ENCODE measurements at places on chromosomes 4 and X.

DNA sequence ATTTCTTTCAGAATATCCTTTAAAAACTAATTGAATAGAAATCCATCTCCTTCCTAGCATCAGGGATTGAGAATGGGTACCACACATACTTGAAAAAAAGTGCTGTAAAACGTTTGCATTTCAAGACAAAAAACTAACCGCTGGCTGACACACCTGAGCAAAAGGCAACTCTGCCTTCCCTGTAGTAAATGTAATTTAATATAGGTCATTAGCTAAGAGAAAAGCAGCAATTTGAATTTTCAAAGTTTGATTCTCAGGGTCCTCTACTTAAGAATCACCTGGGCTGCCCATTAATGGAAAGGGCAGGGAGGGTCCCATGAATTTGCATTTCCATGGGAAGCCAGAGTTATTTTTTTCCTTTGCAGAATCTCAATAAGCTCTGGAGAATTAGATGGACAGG lies 40.5 kb upstream of the SPP1 start:
- no peak for DNase-seq

DNA sequence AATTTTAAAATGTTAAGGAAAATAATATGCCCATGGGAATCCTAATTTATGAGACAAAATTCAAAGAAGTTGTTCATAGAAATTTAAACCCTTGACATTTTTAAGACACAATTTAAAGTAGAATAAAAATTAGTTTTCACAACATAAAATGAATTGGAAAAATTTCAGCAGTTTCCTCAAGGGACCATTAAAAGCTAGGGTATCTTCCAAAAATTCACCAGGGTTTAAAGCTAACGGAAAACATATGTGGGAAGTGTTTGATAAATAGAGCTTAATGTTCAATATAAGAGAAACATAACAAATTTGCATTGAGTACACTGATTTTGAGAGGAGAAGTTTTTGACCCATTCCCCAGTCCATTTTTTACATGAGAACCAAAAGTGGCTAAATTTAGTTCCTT lies 228.9 kb upstream of the TTC29 start:
- no peak for DNase-seq

GRCh38 chr4:19026281-19026680 lies 1004.7 kb upstream of the LCORL start:
- DNase-seq, result no peak

GRCh38 chr4:99436976-99437722 lies 2.0 kb upstream of the ADH7 start:
- no peak for DNase-seq

GRCh38 chrX:74431797-74432196 lies 10.5 kb downstream of the SLC16A2 start:
- DNase-seq, result no peak

- DNase-seq, result no peak
These were observed 378.3 kb upstream of the FMR1 start for GRCh38 chrX:147533426-147533825.

DNA sequence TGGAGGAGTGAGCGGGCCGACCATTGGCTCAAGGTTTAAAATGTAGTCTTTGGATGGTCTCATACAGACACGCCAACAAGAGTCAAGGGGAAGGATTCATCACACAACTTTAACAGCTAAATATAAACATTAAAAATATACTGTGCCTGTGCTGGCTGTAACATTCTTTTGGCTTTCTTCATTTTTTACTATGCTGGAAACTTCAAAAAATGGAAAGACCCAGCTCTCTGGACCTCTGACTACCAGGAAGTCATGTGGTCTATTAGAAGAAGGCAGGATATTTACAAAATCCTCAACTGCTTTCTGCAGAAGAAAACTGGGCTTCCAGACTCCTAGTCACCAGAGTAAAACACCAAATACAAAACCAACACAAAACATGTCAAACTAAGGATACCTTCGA lies 49.8 kb upstream of the KLF3 start:
- no peak for DNase-seq

GRCh38 chrX:118807151-118808017 lies 16.2 kb upstream of the ZCCHC12 start:
- DNase-seq, result no peak

Data from NCI-H187 (cell line).